Glutamatergic neuron (in vitro differentiated cells): ENCODE measurements at places on chromosomes 12 and 14.
A peak's percentile ranks its signal among the peaks of the same experiment; 100 is the strongest.

DNA sequence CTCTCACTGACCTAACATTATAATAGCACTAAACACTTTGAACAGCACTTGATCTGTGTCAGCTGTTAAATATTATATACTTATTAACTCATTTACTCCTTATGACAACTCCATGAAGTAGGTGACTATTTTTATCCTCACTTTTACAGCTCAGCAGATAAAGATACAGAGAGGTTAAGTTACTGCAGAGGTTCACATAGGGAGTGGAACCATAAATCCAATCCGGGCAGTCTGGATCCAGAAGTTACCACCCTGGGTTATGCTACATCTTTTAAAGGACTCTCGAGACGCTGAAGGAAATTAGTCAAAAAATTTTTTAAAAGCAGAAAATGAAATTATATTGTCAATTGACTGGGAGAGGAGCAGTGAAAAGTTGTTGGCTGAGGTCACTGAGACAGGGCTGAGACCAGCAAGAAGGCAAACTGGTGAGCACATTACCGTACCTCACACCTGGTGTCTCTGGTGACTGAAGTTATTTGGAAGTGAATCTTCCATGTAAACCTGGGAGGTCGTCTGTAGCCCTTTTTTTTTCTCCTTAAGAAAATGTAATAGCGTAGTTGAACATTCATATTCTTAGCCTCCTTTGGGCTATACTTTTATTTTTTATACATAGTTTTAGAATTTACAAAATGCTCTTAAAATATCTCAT lies 1.2 kb upstream of the RIMKLB start:
- no peak for DNase-seq

GRCh38 chr12:77553976-77554619 lies 276.6 kb upstream of the NAV3 start:
- DNase-seq = no peak

DNA sequence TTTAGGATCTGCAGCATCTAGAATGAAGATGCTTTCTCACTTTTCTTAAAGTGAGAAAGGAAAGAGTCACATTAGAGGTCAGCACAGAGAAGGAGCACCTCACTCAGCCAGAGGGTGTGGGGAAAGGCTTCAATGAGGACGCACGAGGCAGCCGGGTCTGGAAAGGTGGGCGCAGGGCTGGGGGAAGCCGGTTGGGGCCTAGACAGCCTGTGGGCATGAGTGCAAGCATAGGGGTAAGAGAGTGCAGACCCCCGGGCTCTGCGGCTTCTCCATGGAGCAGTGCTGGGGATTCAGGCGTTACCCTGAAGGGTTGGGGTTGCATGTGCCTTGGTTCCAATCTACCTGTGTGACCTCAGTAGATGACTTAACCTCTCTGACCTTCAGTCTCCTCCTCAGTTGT lies 49.9 kb downstream of the KRT80 start:
- DNase-seq = no peak

DNA sequence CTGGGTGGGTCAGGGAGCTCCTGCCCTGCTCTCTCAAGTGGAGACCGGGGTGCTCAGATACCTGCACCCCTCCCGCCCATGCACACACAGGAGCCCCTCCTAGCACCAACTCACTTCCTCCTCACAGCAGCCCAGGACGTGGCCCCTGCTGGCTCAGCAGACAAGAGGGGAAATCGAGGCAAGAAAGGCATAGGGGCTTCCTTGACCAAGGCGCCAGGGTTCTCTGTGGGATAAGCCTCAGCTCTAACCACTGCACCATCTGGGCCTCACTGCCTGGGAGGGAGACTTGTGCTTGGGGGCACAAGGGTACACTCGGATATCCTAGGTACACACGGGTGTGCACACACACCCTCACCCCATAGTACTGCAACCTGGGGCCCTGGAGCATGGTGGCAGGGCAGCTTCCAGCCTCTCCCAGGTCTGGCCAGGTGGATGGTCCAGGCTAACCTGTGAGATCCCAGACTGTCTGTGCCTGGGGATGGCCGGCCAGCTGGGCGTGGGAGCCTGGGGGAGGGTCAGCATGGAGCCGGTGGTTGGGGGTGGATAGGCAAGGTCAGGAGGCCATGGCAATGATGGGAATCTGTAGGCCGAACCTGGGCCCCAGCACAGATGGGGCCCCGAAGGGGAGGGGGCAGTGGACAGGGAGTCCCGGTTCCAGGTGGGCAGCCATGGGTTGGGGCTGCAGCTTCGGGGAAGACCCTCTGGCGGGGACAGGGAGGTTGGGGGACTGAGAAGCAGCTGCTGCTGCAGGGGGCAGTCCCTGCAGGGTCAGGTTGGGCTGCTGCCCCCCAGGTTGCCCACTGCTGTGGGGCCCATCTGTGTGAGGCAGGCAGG lies 312.4 kb downstream of the TMEM121 start:
- no peak for DNase-seq

DNA sequence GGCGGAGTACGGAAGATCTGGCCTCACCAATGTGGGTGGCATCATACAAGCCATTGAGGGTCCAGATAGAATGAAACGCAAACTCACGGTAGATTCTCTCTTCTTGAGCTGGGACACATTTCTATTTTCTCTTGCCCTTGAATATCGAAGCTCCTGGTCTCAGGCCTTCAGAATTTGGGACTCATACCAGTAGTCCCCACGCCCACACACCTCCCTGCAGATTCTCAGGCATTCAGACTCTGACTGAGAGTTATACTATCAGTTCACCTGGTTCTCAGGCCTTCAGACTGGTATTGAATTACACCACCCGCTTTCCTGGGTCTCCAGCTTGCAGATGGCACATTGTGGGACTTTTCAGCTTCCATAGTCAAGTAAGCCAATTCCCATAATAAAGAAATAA lies 37.8 kb downstream of the EIF2S3B start:
- no peak for DNase-seq

DNA sequence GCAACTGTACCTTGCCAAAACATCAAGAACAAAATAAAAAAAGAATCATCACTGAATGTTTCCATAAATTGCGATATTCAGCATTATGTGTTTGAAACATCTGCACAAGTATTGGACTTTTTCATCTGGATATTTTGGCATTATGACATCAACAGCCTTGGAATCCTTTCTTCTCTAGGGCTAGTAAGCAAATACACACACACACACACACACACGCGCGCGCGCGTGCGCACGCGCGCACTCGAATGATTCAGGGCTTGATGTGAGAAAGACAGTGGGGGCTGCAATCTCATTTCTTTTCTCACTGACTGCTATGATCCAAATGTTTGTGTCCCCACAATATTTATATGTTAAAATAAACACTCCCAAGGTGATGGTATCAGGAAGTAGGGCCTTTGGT lies 90.0 kb upstream of the SLC38A4 start:
- DNase-seq = peak; percentile 18

DNA sequence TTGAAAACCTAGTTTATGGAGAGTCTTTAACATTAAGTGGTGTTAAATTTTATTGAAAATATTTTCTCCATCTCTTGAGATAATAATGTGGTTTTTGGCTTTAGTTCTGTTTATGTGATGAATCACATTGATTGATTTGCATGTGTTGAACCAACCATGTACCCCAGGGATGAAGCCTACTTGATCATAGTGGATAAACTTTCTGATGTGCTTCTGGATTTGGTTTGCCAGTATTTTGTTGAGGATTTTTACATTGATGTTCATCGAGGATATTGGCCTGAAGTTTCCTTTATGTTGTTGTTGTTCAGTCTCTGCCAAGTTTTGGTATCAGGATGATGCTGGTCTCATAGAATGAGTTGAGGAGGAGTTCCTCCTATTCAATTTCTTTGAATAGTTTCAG lies 222.6 kb downstream of the ADAMTS20 start:
- no peak for DNase-seq

DNA sequence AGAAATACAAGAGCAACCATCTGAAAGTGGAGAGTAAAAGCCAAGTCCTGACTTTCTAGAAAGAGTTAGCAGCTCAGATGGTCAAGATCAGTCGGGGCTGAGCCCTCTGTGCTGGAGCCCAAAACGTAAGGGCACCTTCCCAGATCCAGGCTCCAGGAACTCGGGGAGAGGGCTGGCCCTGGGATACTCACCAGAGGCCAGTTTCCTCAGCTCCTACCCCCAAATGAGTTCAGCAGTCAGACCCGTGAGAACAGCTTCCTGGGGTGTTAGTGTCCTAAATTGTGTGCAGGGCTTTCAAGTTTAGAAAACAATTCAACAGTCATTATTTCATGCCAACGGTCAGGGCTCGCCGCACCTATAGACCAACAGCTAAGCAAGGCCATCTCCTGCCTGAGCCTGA lies 147.6 kb upstream of the FKBP4 start:
- DNase-seq = no peak

DNA sequence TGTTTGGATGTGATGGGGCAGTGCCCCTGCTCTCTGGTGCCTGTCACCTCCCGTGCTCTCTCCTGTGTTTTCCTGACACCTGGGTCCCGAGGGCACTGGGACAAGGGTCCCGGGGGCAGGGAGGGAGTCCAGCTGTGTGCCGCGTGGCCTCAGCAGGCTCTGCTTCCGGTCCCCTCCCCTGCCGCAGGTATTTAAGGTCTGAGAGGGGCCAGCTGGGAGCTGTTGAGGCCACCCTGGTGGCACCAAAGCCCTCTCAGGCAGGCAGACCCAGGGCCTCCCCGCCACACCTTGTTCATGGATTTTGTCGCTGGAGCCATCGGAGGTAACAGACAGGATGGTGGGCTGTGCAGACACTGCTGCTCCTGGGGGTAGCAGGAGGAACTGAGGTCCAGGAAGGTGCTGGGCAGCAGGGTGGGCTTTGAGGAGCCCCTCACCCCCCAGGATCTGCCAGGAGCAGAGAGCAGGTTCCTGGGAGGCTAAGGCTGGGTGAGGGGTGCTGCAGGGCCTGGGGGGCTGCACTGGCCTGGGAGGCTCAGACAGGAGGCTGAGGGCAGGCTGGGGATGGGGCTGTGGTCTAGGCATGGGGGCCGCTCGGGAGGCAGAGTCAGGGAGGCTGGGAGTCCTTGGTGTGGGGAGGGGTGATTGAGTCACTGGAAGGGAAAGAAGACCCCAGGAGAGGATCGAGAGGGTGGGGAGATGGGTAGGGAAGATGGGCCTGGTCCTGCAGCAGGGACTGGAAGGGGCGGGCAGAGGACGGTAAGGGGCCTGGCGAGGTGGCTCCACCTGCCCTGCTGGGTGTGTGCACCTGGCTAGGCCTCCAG lies at the start of gene SLC25A47:
Gene SLC25A47 (plus strand): TSS at position 219 of the 821 bp plus-strand sequence. CDS start 76 bp downstream, at position 295.
- peak; percentile 13 for DNase-seq

DNA sequence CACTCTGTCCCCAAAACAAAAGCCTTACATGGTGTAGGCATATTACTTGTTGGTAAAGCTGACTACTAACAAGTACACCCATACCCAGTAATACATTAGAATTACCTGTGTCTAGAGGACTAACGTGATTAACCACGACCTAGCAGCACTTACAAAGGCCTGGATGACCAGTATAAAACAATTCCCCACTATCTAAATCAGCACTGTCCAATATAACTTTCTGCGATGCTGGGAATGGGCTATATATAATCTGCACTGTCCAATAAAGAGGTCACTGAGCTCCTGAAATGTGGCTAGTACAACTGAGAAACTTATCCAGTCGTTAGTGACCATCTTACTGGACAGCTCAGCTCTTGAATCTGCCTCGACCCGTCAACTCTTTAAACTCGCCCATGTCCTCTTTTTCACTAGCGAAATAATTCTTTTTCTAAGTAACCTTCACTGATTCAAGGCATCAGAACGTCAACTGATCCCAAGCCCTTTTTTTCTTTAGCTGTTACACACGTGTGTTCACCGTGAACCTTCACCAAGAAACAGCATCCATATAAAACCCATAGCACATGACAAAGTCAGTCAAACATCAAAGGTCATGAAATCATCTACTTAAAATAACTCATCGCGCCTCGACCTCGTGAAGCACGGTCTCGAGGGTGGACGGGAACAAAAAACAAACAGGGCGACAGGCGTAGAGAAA lies 905 bp upstream of the CIPC start:
- DNase-seq = no peak

DNA sequence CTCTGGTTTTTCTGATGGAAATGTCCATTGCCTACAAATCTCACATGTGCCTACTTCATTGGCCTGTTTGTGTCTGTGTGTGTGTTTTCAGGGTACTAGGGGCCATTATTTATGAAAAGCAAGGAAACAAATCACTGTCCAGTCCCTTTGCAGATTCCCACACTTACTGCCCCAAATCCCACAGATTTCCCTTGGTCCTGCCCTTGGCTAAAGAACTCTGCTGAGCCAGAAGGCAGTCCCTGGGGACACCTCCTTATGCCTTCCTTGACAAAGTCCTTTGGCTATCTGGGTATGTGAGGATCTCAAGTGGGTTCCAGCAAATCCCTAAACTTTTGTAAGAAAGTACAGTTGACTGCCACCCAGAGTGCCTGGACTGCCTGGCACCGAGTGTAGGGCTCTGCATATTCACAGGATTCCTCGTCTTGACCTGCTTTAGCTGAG lies 388.1 kb downstream of the BCAT1 start:
- peak; percentile 32 for DNase-seq

DNA sequence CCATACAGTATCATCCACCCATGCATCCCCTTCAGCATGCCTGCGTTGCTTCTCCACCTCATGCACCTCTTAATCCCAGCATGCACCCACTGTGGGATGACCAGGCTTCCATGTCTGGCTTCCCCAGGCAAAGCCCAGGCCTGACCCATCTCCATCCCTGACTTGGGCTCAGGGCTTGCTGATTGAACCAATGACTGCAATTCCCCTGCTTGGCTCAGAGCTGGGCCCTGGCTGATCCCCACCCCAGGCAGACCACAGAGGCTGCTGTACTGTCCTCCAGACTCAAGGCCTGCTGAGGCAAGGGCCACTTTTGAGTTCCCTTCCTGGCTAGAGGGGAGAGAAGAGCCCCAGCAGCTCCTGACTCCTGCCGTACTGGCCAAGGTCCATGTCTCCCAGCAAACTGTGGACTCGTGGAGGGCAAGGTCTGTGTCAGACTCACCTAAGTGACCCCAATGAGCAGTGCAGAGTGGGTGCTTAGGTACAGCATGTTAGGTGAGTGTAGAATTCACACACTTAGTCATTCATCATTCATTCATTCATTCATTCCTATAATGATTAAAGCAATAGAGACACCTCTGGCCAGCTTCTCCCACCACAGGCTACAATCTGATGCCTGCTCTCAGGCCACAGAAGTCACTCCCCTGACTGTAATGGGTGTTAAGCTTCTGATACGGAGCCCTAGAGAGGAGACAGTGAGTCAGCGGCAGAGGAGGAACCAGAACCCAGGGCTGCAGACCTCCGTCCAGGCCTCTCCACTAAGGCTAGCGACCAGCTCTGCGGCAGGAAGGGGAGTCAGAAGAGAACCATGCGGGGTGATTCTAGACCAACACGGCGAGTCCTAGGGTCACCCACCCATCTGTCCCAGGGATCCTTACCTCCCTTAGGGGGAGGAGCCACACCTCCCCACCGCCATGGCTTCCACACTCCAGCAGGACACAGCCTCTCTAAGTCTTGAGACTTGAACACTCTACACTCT lies 2.9 kb downstream of the BEGAIN start:
- DNase-seq = peak; percentile 12

GRCh38 chr14:30357791-30358190 lies 201.2 kb upstream of the G2E3 start:
- no peak for DNase-seq

- no peak for DNase-seq
Measured at GRCh38 chr12:75725521-75726111, 214.2 kb upstream of the KRR1 start.

GRCh38 chr14:28773861-28774691 lies 7.5 kb downstream of the FOXG1 start:
- DNase-seq = peak; percentile 88
